ENCODE measurements at places on chromosomes 12 and 14.
A peak's percentile ranks its signal among the peaks of the same experiment; 100 is the strongest.

- DNase-seq = peak; percentile 38
Observed at GRCh38 chr12:57460841-57461275, 1.3 kb downstream of the GLI1 start.

DNA sequence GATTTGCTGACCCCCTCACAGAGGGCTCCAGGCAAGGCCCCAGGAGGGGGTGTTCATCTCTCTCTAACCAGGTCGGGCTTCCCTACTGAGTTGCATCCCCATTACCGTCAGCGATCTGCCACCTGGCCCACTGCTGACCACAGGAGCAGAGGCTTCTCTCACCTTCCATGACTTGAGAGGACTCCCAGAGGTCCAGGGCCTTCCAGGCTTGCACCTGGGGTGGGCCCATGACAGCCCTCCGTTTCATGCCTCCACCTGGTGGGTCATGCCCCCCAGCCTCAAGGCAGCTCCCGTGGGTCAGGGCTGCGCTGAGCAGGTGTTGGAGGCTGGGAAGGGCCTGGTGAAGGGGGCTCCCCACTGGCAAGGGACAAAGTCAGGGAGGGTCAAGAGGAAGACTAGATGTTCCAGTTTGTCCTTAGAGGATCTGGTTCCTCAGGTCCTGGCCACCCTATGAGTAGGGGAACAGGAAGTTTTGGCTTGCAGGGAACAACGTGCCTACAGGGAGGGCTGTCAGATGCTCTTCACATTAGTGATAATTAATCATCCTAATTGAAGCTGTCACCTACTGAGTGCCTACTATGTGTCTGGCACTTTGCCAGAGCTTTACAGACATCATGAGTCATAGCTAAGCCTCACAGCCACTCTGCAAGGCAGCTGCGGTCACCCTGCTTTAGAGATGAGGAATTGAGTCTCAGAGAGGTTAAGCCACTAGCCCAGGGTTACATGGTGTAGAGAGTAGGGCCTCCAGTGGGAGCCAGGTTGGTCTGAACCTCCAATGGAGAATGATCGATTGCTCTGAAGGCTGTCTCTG is 13.8 kb downstream of the NFKBIA start:
- no peak for DNase-seq

- no peak for DNase-seq
Observed at GRCh38 chr14:68964300-68965093, 14.6 kb downstream of the ACTN1 start.

DNA sequence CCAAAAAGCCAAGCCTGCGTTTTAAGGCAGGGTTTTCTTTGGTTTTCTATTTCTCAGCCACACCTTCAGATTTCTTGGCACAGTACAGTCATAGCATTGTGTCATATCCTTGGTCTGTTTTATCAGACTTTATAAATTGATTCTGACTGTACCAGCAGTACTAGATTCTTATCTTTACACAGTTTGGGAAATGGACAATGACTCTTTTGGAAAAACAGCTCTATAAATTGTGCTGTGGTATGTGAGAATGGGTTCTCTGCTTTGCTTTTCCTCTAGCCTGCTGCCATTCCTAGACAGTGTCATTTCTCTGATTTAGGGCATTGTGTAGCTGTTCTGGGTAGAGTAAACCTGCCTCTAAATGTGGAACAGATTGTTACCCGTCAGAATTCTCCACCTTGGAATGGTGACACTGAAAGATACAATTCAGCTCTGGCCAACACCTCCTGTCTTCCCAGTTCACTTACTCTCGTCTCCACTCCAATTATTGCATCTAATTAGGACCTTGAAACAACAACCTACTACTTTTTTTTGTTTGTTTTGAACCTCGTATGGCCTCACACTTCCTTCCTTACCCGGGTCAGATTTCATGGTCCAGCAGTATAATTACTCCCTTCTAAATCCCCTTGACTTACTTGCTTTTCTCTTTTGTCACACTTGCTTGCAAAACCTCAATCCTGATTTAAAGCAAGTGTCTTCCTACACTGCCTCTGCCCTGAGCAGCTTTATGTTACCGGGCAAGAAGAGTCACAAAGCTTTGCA is 226.3 kb downstream of the ERC1 start:
- peak; percentile 26 for DNase-seq

GRCh38 chr12:89187507-89187906 is 164.8 kb downstream of the DUSP6 start:
- no peak for DNase-seq

- DNase-seq = no peak
Observed at GRCh38 chr14:60094306-60094897, 2.7 kb downstream of the PCNX4 start.

DNA sequence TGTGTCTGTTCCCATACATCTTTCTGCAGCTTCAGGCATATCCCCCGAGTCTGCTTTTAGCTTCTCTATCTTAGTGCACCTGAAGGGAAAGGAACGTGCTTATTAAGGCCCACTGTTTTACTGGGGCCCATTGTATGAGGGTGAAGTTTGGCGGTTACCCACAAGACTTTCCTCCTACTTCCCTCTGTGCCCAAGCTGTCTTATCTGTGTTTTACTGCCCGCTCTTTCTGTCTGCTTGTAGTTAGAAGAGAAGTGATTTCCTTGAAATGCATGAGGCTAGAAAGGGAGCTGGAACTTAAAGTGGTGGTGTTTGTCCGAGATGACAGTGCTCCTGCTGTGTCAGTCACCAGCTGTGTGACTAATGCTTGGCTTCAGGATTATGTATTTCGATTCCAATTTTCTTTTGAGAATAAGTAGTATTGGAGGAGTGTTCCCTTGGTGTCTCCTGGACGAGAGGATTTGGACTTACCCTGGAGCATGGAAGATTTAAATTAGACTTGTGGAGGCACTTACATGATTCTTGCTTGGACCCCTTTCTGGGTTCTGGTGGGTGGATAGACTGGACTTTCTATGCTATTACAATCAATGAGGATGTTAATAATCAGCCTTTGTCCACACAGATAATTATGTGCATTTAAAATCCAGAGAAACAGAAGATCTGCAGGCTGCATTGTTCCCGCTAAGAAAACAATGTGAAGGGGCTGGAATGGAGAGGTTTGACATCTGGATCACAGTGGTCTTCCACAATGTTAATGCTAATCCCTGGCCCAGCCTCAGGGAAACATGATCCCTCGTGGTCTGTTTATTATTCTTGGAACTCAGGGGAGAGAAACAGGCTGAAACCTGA is 13.9 kb upstream of the KRT86 start:
- DNase-seq = no peak

- no peak for DNase-seq
Observed at GRCh38 chr12:271161-271560, 8.5 kb upstream of the SLC6A13 start.

DNA sequence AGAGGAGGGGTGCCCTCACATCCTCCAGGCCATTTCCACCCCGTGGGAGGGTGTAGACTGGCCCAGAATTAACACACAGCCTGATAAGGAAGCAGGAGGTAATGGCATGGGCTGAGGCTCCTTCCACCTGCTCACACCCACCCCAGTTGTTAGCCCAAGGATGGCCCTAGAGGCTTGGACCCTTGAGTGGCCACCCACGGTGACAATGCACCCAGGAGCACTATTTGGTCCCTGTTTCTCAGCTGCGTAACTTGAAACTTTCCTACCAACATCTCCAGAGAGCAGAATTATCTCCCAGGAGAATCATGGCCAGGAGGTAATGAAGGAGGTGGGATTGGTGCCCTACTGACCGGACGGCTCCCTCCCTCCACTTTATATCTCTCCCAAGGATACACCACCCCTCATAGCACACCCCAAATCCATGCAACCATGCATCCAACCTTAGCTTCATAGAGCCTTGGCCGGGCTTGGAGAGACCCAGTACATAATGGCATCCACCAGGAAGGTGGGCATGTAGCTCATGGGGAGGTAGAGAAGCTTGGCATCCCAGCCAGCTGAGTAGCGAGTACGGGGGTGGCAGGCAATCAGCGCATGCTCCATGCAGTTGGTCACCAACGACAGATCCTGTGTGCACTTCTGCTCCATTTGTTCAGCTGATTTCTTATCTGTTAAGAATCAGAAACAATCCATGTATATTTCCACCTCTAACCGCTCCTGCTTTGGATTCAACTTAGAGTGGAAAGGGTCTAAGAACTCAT is 5.6 kb downstream of the RDH16 start:
- DNase-seq = no peak

DNA sequence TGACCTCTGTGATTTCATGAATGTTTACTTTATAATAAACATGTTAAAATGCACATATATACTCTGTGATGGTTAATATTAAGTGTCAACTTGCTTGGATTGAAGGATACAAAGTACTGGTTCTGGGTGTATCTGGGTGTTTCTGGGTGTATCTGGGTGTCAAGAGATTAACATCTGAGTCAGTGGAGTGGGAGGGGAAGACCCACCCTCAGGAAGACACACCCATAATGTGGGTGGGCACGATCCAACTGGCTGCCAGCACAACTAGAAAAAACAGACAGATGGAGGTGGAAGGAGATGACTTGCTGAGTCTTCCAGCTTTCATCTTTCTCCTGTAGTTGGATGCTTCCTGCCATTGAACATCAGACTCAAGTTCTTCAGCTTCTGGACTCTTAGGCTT is 11.9 kb downstream of the NUP37 start:
- DNase-seq = no peak

- DNase-seq = no peak
Observed at GRCh38 chr12:55068416-55069010, 48.7 kb downstream of the NEUROD4 start.

DNA sequence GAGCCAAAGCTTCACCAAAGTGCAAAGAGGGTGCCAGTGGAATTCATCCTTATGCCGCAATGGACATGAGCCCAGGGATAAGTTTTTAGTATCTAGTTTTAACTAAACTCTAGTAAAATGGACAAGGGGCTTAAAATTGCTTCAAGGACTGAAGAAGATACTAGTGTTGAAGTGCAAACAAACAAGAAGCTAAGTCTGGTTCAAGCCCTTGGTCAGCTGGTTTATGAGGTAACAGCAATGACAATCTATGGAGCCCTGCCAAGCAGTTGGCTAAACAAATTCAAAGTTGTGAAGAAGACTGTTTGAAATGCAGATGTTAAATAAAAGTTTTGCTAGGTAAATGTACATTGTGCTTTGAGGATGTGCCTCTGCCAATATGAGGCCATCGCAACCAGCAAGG is 209.4 kb downstream of the KTN1 start:
- DNase-seq = no peak

- no peak for DNase-seq
Observed at GRCh38 chr14:56742391-56742878, 67.8 kb downstream of the OTX2 start.

- DNase-seq = no peak
Observed at GRCh38 chr12:16458521-16459078, 111.2 kb downstream of the MGST1 start.

DNA sequence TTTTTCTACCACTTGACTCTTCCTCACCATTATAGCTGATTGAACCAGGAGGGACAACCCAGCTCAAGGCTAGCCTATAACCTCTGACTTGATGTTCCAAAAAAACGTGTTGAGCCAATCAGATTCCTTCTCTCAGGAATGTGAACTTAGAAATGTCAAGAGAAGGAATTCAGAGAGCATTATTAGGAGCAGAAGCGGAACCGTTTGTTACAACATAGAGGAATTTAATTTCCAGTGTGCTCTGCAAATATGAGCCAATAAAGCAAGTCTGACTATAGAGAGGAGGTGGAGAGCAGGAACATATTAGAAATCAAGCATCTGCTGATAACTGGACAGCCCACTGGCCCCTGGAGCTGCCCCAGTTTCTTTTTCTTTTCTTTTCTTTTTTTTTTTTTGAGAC is 15.3 kb upstream of the PELI2 start:
- DNase-seq = no peak

- no peak for DNase-seq
Observed at GRCh38 chr14:63713058-63713457, 14.8 kb downstream of the SGPP1 start.

DNA sequence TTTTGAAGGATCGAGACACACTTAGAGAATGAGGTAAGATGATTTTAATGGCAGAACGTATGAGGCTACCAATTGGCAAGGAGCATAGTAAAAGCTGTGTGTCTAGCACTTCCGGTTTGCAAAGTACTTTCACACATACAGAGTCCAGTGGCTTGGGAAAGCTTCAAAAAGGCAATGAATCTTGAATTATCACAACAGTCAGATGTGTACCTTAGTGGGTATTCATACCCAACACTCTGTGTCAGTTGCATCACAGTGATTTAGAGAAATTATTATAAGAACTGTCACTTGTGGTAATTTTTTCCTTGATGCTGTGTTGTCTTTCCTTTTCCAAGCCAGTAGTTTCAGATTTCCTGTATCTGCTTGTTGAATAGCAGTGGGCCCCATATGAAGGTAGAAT is 424.1 kb downstream of the PCNX1 start:
- no peak for DNase-seq

- DNase-seq = no peak
Observed at GRCh38 chr14:90742252-90742651, 74.0 kb downstream of the TTC7B start.

DNA sequence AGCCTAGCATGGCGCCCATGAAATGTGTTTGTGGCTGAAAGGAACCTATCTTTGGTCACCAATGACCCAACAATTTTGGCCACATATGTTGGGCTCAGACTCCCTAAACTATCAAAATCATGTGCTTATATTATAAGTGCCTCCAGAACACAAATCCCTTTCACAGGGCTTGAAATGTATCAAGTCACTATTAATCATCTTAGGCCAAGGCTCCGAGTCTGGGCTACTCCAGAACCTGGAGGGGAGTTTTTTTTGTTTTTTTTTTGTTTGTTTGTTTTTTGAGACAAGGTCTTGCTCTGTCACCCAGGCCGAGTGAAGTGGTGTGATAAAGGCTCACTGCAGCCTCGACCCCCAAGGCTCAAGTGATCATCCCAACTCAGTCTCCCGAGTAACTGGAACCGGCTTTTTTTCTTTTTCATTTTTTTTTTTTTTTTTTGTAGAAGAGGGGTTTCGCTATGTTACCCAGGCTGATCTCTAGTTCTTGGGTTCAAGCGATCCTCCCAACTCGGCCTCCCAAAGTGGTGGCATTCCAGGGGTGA is 989 bp upstream of the DRAM1 start:
- no peak for DNase-seq

DNA sequence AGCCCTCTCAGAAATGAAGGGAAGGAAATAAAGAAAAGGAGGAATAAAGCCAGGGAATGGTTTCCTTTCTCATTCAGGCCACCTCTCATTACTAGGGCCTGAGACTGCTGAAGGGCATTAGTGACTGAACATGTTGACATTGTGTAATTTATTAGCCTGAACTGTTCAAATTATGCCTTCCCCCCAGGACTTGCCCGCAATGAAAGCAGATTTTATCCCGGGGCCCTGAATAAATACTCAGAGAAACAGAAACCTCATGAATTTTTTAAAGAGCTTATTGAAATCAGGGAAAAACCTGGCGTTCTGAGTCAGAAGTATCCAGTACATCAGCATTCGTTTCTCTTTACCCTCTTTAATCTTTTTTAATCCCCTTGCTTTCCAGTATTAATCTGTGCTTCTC is 35.9 kb upstream of the WSCD2 start:
- no peak for DNase-seq

- DNase-seq = peak; percentile 55
Observed at GRCh38 chr12:71439613-71440344, at the start of gene LGR5. Gene LGR5 (plus strand): TSS chr12:71439798. CDS start chr12:71440081, 283 bp downstream.

- DNase-seq = no peak
Observed at GRCh38 chr12:57545809-57546437, 1.1 kb downstream of the DCTN2 start.

Data from skin of body (tissue), 3 donors.